ENCODE measurements at places on chromosomes 16 and 17.

DNA sequence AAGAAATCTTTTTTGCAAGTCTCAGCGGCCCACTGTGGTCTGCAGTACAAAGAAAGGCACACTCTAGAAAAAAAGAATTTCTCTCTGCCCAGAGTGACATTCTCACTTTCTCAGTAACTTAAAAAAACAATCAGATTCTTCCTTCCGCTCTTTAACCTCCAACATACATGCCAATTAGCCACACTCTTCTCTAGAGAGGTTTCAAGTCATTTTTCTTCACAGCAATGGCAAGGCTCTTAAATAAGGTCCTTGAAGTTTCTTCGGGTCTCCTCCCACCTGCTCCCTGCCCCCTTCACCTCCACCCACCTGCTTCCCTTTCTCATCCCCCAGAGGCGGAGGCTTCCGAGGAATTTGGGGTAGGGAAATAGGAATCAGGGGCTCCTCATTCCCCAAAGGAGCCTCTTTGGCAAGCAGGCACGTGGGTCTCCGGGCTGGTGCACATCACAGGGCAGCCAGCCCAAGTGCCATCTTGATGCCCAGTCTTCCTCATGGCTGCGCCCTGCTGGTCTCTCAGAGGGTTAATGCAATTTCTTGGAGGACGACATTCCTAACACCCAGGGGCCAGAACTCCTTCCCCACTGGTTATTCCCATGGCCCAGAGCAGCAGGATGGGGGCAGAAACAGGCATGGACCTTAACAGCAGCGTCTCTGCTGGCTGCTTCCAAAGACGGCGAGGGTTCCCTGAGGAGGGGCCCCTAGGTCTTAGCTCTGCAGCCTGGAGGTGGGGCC lies 855 bp upstream of the MEOX1 start:
- peak; percentile 13 for DNase-seq

GRCh38 chr16:17235147-17235815 lies 235.5 kb downstream of the XYLT1 start:
- no peak for DNase-seq

- no peak for DNase-seq
Measured at GRCh38 chr17:51463353-51463752, 203.0 kb downstream of the UTP18 start.

GRCh38 chr16:29708917-29709600 lies 30.1 kb downstream of the QPRT start:
- DNase-seq = no peak

GRCh38 chr17:56912105-56912999 lies 1.5 kb downstream of the TRIM25 start:
- no peak for DNase-seq

- DNase-seq = no peak
Measured at GRCh38 chr17:39700148-39700987, 504 bp downstream of the ERBB2 start.

Data from CD4-positive, alpha-beta T cell treated with Interleukin-10 for 1 hour (primary cell).